ENCODE measurements at places on chromosomes 2 and 18. TPM values are rescaled to one million over a fixed set of nuclear protein-coding genes. Genes with fewer than 3 reads are reported as not detected.

The ACVR1C gene
- total RNA-seq = 2.2 TPM

- no peak for DNase-seq
Measured at GRCh38 chr2:37771600-37772088, 100.2 kb upstream of the CDC42EP3 start.

- DNase-seq = no peak
Measured at GRCh38 chr2:162706770-162707169, 131.8 kb downstream of the KCNH7 start.

- DNase-seq = no peak
Measured at GRCh38 chr2:218518876-218519275, 49.3 kb downstream of the USP37 start.

- no peak for DNase-seq
Measured at GRCh38 chr2:160298960-160299359, 98.9 kb upstream of the ITGB6 start.

The PRSS56 gene
- total RNA-seq = not detected

DNA sequence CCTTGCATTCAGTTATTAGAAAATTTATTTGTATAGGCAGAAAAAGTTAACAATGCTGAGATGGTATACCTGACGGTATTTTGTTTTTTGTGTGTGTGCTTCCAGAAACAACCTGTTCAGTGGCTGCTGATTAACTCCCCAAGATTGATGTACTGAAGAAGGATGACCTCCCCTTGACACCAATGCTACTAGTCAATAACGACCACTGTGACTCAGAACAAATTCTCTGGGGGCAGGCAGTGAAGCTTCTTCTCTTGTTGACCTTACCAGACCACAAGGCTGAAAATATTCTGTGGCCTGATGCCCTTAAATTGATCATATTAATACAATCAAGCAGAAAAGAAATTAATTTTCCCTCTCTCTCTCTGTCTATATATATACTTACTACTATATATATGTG is 1182.9 kb upstream of the CRIM1 start:
- no peak for DNase-seq

The UGT1A8 gene
- total RNA-seq = not detected

GRCh38 chr2:88671786-88672427 is 19.6 kb upstream of the RPIA start:
- peak; percentile 18 for DNase-seq

- peak; percentile 92 for DNase-seq
Measured at GRCh38 chr2:12501469-12502158, 215.1 kb upstream of the TRIB2 start.

DNA sequence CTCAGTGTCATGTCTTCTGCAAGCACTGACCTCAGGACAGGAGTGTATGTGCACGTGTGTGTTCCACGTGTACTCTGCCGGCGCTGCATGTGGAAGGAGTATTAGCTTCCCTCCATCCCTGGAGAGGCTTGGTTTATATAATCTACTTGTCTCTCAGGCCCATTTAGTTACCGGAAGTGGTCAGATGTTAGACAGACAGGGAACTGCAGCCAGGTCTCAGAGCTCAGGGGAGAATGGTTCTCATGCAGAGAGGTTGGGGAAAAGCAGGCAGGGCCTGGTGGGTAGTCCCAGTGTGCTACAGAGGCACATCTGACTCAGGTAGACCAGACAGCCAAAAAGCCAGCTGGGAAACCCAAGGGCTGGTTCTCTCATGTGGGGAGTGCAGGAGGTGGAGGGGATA is 167.9 kb downstream of the CTIF start:
- no peak for DNase-seq

GRCh38 chr2:129619471-129619870 is 360.0 kb upstream of the RAB6C start:
- no peak for DNase-seq

The ATP6V1C2 gene
- total RNA-seq = not detected

- DNase-seq = no peak
Measured at GRCh38 chr2:40877734-40878288, 425.9 kb upstream of the SLC8A1 start.

GRCh38 chr2:16429002-16429401 is 236.6 kb downstream of the CYRIA start:
- DNase-seq = no peak

- no peak for DNase-seq
Measured at GRCh38 chr18:58542426-58543159, 86.3 kb downstream of the ALPK2 start.

GRCh38 chr2:218547978-218548377 is 20.2 kb downstream of the USP37 start:
- DNase-seq = no peak

The C1QL2 gene
- not detected for total RNA-seq

- DNase-seq = no peak
Measured at GRCh38 chr2:85330839-85331636, 3.2 kb upstream of the TGOLN2 start.

- no peak for DNase-seq
Measured at GRCh38 chr18:58311390-58311789, 267.4 kb downstream of the NEDD4L start.

GRCh38 chr2:72012886-72013574 is 134.6 kb downstream of the CYP26B1 start:
- no peak for DNase-seq

- no peak for DNase-seq
Measured at GRCh38 chr18:10065296-10065695, 151.5 kb downstream of the VAPA start.

The CRYGC gene
- not detected for total RNA-seq

DNA sequence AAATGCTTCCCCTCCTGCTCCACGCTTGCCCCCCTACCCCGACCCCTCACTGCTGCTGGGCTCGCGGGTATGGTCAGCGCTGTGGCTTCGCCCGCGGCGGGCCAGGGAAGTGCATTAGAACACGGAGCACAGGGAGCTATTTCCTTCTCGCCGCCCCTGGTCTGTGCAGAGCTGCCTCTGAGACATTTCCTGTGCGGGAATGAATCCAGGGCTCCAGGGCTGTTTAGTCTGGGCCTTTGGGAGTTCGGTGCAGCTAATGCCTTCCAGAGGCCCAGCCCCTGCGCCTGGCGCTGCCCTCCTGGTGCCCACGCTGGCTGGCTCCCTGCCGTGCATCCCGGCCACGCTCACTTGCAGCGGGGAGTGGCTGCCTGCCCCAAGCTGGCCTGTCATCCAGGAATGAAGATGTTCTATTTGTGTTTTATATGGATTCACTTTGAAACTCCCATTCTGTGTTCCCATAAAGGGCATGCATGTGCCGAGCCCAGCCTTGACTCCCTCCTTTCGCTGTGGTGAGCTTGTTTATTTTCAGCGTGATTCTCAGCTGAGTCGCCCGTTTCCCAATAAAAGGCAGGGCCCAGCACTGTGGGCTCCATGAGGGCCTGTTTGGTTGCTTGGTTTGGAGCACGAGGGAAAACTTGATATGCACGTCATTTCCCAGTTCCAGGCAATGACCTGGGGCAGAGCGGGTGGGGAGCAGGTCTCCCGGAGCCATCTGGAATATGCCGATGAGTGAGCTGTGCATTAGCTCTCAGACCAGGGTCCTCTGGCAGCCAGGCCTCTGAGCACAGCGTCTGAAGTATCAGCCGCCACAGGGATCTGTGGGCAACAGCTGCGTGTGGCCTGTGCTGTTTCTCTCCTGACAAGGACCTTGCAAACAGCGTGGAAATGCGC is 42.7 kb downstream of the SH3RF3 start:
- no peak for DNase-seq

DNA sequence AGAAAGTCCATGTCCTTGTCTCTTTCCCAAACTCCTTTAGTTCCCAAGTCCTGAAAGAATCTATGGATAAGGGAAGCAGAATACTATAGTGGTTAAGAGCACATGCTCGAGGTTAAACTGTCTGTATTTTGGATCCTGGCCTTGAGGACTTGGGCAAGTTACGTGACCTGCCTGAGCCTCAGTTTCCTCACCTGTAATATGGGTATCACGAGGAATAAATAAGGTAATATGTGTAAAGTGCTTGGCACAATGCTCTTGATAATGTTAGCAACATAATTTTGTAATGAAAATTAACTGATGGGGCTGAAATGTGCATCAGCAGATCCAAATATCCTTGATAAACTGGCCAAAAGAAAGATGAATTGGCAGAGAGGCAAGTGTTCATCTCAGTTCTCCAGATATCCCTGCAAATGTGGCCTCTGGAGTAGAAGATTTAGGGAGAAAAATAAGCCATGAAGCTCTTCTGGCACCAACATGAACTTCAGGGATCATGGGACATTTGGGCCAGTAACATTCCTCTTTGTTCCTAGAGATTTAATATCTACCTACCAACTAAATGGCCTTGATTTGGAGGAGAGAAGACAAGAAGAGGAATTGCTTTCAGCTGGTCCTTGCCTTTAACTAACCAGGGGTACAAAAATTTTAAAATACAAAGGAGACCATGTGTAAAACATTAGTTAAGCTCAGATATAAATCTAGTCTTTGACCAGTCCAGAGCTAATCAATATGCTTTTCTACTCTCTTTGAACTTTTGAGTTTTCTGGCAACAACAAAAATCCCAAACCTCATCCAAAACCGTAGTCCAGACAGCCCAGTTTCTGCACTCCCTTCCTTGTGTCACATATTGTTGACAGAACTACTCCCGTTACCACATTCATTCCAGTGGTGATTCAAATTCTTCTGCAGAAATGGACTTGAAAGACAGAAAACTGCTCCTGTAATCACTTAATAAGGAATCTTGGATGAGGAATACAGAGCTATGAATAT is 52.7 kb upstream of the EML4 start:
- no peak for DNase-seq

GRCh38 chr2:36438449-36438977 is 82.9 kb downstream of the CRIM1 start:
- no peak for DNase-seq

The ANKRD30B gene
- total RNA-seq = not detected

DNA sequence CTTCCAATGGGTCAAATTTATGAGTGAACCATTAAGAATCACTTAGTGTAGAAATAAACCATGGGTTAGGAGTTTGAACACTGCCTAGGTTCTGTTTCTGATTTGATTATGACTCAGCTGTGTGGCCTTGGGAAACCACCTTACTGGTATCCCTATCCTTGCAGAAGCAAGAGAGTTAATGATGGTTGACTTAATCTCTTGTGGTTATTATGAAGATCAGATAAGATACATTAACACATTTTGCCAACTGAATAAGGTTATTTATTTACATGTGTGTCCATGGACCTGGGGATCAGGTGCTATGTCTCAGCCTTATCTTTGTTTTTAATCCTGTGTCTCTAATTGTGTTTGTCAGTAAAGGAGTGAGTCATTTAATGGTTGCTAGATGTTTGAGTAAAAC is 5.4 kb upstream of the KCNJ13 start:
- DNase-seq = peak; percentile 25

The KCNG2 gene
- not detected for total RNA-seq

- no peak for DNase-seq
Measured at GRCh38 chr18:63109802-63110201, 209.8 kb downstream of the BCL2 start.

DNA sequence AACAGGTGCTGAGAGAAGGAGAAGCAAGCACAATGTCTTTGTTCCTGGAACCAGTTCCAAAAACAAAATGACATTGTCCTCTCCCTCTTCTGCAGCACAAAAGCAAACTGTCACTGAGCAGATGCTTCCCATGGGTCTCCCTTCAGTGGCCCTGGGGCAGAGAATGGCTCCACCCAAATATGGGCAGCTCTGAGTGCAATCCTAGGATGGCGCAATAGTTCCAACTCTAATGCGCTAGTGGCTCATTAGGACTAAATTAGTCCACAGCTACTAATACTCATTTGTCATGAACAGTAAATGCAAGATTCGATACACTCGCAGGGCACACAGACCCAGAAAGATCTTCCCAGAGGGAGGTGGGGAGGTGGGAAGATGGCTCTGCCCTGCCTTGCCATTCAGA is 205.2 kb upstream of the CHAC2 start:
- no peak for DNase-seq

The SLC9A4 gene
- 0.10 TPM for total RNA-seq

DNA sequence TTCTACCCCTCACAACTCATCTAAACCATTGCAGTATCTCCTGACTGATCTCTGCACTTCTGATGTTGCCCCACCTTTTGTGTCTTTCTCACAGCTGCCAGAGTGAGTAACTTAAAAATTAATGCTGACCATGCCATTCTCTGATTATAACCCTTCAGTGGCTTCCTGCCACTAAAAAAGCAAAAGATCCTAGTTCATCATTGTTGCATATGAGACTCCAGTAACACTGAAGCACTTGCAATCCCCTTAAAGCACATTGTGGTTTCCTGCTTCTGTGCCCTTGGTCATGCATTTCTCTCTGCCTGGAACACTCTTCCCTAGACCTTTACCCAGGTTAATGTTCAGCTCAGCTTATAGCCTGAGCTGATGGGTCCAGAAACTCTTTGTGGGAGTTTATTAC is 95.1 kb upstream of the WDSUB1 start:
- DNase-seq = no peak

- DNase-seq = no peak
Measured at GRCh38 chr2:132701810-132702209, 31.8 kb upstream of the LYPD1 start.

- DNase-seq = no peak
Measured at GRCh38 chr2:239262484-239263230, 138.2 kb downstream of the HDAC4 start.

The SLC40A1 gene
- 2.6 TPM for total RNA-seq

The FBXO48 gene
- 3.7 TPM for total RNA-seq

The RAB1A gene
- 63.5 TPM for total RNA-seq

GRCh38 chr2:240326246-240326645 is 109.2 kb upstream of the GPC1 start:
- DNase-seq = no peak

- no peak for DNase-seq
Measured at GRCh38 chr2:113831161-113831560, 58.7 kb upstream of the ACTR3 start.

The NDUFS1 gene
- total RNA-seq = 64.9 TPM

The UGT1A6 gene
- total RNA-seq = not detected

DNA sequence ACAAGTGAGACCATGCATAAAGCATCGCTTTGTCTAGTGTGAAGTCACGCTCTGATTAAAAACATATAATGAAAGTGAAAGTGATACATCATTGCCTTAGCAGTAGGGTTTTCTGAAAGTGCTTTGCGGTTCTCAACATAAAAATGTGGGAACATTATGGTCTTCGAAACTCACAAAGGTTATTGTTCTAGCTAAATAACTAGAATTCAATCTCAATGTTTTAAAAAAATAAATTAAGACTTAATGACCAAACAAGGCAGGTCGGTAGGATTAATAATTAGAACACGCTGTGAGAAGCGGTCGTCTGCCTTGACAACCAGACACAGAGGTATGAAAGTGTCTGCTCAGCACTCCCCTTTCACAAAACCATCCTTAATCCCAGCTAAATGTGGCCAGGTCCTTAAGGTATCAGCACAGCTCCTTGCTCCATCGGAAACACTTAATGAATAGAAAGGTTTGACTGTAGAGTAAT is 42.2 kb downstream of the KLHL14 start:
- no peak for DNase-seq

GRCh38 chr2:42923580-42924417 is 131.4 kb upstream of the HAAO start:
- no peak for DNase-seq
